ENCODE measurements at places on chromosomes 13 and 19.
A peak's percentile ranks its signal among the peaks of the same experiment; 100 is the strongest.

DNA sequence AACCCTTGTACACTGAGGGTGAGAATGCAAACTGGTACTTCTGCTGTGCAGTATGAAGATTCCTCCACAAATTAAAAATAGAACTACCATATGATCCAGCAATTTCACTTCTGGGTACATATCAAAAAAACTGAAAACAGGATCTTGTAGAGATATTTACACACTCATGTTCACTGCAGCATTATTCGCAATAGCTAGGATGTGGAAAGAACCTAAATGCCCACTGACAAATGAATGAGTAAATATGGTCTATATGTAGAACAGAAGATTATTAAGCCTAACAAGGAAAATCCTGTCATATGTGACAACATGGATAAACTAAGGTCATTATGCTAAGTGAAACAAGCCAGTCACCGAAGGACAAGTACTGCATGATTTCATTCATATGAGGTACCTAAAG, 304.7 kb downstream of the ENOX1 start:
- no peak for DNase-seq

GRCh38 chr13:46648166-46648607, 95.2 kb downstream of the LRCH1 start:
- no peak for DNase-seq

- no peak for DNase-seq
Measured at GRCh38 chr19:660793-661426, 2.1 kb downstream of the RNF126 start.

- DNase-seq, result no peak
Measured at GRCh38 chr19:48244281-48244680, 11.4 kb downstream of the CARD8 start.

DNA sequence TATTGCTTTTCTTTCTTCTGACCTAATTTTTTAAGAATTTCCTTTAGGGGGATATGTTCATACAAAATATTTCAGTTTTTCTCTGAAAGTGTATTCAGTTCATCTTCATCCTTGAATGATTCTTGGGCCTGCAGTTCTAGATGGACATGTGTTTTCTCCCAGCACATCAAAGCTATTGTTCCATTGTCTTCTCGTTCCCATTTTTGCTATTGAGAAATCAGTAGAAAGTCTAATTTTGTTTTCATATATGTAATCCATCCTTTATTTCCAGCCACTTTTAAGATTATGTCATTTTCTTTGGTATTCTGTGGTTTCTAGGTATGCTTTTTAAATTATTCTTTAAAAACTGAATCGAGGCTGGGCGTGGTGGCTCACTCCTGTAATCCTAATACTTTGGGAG, 15.8 kb upstream of the GRAMD1A start:
- DNase-seq, result no peak

DNA sequence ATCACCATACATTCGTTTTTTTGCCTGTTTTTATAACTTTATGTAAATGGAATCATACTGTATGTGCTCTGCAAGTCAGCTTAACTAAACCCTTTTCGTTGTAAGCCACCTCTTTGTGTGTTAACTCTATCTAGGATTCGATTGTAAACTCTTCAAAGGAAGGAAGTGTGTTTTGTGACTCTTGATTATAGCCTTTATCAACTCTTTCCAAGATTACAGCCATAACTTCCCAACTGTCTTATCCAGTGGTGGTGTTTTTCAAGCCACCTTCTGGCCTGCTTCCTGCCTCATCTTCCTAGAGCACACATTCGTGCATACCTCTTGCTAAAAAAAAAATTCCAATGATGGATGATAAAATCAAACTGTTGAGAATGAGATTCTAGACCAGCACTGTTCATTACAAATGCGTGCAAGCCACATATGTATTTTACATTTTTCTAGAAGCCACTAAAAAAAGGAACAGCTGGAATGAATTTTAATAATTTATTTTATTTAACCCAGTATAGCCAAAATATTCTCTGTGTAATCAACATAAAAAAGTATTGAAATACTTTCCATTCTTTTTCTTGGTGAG, 12.0 kb upstream of the FBXL3 start:
- DNase-seq, result no peak

- DNase-seq, result no peak
Measured at GRCh38 chr19:18708452-18709231, 25.2 kb downstream of the CRTC1 start.

GRCh38 chr13:36981156-36981743, 17.9 kb downstream of the ALG5 start:
- peak; percentile 37 for DNase-seq

GRCh38 chr19:49924004-49924880, 4.8 kb upstream of the ATF5 start:
- no peak for DNase-seq
